Inflammatory macrophage treated with lipopolysaccharide for 1 hour (primary cell): ENCODE measurements at places on chromosomes 4 and X.

DNA sequence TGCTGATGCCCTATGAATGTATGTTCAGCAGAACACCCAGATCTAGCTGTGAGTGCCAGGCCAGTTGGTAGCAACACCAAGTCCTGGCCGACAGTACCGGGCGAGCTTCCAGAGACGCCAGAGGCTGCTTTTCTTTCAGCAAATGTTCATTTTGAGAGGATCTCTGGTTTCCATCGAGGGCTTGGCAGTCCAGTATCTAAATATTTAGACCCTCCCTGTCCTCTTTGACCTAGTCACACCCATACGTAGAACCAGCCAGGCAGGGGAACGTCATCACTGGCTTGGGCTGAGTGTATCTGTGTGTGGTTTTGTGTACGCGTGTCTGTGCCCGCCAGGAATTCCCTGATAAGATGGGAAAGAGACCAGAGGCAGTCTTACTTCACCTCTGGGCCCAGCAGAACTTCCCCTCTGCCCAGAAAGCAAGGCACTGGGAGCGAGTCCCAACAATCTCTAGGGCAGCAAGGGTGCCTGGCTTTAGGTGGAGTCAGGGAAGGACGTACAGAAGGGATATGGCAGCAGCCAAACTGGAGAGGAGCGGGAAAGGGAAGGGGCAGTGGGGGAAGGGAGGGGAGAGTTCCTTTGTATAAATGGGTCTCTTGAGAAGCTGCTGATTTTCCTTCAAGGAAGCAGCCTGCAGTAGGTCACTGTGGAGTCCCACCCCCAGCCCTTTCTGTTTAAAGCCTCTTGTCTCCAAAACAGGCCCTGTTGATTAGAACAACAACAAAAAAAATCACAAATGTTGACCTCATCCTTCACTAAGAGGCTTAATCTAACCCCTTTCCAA, 15.0 kb upstream of the ELF4 start:
- no peak for DNase-seq

GRCh38 chrX:70201732-70202131, 24.4 kb downstream of the DGAT2L6 start:
- DNase-seq = no peak

- no peak for DNase-seq
These were observed 13.1 kb upstream of the AFF1 start for GRCh38 chr4:86921608-86922252.

- DNase-seq = no peak
These were observed 16.7 kb upstream of the MCF2 start for GRCh38 chrX:139724626-139725025.

DNA sequence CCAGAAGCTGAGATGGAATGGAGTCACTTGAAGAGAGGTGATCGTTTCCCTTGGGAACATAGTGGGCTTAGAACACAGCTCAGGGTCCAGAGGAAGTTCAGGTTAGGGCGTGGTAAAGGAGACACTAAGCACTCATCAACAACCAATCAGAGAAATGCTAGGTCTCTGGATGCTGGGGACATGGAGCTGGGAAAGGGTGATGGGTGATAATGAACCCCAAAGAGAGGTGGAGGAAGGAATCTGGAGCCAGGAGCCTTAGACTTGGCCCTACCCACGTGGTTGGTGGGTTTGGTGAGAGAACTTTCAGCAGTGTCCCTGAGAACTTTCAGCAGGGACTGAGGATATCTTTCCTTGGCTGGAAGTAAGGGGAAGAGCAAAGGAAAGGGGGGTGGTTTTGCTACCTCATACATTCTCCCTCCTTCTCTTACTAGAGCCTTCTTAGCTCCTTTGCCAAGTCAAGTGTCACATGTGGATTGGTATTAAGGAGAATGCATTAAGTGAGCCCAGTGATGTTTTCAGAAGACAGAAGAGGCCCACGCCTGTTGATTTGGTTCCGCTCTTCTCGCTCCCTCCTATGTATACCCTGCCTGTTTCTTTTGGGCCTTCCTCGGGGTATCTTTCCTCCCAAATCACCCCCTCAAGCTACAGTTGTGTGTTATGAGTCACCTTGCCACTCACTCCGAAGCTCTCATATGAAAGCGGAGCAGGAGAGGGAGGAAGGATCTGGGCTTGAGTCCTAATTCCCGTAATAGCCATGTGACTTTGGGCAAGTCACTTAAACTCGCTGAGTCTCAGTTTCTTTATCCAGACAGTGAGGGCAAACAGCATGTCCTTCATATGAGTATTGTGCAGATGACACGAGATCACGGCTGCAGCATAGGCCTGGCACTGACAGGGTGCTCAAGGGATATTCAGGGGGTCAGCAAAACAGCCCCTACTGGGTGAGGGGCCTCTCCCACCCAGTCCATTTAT, 63.1 kb downstream of the TSC22D3 start:
- DNase-seq = no peak

GRCh38 chrX:153641627-153642026, 5.4 kb upstream of the DUSP9 start:
- no peak for DNase-seq

GRCh38 chr4:26083987-26084386, 170.0 kb downstream of the SMIM20 start:
- peak; percentile 64 for DNase-seq

DNA sequence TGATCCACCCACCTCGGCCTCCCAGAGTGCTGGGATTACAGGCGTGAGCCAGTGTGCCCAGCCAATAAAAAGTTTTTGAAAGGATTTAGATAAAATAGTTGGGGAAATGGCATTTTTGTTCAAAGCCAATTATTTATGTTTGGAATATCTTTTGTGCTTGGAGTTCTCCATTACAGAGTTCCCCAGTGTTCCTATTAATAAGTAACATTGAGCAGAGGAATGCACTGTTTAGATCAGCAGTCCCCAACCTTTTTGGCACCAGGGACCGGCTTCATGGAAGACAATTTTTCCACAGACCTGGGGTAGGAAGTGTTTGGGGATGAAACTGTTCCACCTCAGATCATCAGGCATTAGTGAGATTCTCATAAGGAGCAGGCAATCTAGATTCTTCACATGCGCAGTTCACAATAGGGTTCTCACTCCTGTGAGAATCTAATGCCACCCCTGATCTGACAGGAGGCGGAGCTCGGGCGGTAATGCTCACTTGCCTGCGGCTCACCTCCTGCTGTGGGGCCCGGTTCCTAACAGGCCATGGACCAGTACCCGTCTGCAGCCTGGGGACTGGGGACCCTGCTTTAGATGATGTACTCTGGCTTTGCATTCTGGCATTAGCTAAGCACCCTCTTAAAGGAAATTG, 8.3 kb downstream of the PKD2 start:
- no peak for DNase-seq

DNA sequence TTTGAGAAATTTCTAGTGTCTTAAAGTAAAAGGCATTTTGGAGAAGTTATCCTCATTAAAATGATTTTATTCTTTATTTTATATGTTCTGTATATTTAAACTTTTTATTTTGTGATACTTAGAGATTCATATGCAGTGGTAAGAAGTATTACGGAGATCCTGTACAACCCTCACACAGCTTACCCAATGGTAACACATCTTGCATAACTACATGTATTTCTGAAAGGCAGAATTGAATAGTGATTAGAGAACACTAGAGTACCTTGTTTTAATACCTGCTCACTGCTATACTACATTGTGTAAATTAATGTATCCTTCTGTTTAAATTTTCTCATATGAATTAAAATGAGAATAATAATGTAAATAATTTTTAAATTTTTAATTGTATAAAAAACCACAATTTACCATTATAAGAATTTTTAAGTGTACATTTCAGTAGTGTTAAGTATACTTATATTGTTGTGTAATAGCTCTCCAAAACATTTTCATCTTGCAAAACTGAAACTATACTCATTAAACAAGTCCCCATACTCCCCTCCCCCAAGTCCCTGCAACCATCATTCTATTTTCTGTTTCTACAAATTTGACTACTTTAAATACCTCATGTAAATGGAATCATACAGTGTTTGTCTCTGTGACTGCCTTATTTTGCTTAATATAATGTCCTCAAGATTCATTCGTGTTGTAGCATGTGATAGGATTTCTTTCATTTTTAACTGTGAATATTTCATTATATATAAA, 45.4 kb downstream of the INTS12 start:
- DNase-seq = no peak

DNA sequence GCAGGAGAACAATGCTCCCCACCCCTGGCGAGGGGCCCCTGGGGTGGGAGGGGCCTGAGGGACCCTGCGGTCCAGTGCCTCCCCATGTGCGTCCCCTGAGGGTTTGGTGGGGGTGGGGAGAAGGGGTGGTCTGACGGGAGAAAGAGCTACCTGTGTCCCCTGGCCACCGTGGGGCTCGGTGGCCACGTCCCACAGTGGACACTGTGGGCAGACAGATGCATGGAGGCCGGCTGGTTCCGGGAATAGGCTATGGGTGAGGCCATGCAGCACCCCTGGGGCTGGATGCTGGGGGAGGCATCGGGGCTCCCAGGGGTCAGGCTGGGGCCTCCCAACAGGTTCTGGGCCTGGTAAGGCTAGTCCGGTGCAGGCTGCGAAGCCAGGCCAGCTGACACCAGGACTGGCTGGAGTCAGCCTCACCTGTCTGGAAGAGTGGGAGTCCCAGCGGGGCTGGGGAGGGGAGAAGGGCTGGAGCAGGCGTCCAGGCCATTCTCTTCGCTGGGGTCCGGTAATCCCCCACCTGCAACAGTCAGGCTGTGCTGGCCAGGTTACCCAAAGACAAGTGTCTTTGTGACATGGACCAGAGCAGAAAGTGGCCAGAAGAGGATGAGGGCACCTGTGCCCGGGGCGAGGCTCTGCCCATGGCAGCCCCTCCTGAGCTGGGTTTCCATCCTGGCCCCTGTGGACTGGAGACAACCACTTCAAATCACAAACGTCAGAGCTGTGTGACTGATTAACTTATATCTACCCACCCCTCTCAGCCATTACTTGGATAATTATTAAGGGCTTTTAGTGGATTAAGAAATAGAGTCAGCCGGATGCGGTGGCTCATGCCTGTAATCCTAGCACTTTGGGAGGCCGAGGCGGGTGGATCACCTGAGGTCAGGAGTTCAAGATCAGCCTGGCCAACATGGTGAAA, 1.4 kb upstream of the FAM53A start:
- no peak for DNase-seq

DNA sequence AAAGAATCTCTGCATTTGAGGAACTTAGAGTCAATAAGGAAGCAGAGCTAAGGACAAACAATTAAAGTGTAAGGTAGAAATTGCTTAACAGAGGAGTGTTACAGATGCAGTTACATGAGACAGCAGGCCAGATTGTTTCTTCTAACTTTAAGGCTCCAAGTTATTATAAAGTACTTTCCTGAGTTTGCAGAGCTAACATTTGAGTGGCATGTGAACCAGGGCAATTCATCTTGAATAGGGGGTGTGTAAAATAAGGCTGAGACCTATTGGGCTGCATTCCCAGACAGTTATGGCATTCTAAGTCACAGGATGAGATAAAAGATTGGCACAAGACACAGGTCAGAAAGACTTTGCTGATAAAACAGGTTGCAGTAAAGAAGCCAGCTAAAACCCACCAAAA, 7.6 kb upstream of the LNX1 start:
- no peak for DNase-seq

DNA sequence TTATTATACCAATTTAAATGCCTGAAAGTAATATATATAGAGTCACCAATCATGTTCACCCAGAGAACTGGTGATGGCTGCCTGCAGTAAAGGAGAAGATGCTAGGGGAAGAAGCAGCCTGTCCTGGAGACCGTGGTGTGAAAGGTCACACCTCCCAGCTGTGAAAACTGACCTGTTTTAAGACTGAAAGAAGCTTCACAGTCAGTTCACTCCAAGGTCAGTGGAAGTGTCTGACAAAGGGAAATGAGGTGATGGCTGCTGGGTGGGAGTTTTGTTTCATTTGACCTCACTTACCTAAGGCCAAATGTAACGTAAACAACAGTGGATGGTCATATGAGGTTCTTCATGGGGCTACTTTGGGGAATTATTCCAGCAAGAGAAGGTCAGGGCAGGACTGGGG, 352.1 kb upstream of the GATB start:
- DNase-seq = no peak

DNA sequence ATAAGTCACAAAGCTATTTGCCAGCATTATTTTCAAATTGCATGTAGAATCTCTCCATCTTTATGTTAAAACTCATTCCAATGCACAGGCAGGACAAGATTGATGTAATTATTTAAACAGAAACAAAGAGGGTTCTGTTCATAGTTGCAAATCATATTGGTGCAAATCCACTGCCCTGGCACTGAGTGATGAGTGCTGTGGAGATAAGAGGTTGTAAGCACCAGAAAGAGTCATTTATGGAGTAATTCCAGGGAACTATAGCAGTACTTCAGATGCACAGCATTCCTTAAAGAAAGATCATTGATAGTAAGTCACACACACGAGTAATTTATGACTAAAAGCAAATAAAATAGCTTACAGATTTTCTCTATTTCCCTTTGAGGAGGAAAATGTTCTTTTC, 337.7 kb upstream of the CTSO start:
- DNase-seq = no peak

GRCh38 chr4:105234582-105234981, 87.9 kb downstream of the TET2 start:
- DNase-seq = no peak

DNA sequence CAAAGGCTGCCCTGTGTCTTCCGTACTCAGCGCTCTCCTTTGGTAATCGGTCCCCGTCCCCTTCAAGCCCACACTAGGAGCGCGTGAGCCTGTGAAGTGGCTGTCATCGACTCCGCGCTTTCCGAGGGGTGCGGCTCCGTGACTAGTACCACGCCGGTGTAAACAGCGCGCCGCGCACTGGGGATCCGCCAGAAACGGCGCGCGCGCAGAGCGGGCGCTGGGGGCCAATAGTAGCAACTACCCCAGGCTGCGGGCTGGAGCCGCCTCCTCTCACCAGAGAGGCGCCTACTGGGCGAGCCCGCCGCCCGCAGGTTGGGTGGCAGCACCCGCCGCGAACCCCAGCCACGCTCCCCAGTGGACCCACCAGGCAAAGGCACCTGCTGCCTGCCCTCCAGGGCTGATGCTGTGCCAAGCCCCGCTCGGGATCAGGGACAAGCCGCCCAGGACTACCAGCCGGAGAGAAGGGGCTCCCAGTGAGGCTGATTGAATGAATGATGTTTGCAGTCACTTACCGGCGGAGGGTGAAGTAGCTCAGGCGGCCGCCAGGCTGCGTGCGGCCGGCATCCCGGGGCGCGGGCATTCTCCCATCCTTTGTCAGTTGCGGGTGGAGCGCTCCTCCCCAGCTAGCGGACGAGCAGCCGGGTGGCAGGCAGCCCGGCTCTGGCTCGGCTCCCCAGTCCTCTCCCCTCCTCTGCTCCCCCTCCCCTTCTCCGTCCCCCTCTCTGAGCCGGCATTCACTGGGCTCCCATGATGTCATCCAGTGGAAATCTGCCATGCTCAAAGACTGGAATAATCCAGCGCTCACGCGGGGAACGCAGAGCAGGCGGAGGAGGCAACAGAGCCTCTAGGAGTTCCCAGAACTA, 370.3 kb upstream of the SMIM31 start:
- no peak for DNase-seq

GRCh38 chrX:24175276-24175675, 25.7 kb downstream of the ZFX start:
- no peak for DNase-seq

DNA sequence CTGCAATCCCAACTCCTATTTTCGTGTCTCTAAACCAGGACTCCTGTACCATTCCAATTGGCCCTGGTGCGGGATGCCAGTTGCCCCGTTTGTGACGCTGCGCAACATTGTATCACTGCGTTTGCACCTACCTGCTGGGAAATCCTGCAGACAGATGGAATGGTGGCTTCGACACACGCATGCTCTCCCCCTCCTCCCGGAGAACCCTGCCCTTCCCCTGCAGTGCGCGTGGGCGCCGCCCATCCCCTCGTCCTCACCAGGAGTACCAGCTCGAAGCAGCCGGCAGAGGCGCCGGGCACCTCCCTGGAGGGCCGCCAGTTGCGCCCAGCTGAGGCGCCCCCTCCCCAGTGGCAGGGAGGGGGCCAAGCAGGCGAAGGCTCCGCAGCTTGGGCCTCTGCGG, 1.4 kb downstream of the DGKK start:
- no peak for DNase-seq

GRCh38 chrX:12614266-12614665, 176.9 kb upstream of the PRPS2 start:
- DNase-seq = no peak
